ENCODE measurements at places on chromosomes 6 and 20.
A peak's percentile ranks its signal among the peaks of the same experiment; 100 is the strongest.

DNA sequence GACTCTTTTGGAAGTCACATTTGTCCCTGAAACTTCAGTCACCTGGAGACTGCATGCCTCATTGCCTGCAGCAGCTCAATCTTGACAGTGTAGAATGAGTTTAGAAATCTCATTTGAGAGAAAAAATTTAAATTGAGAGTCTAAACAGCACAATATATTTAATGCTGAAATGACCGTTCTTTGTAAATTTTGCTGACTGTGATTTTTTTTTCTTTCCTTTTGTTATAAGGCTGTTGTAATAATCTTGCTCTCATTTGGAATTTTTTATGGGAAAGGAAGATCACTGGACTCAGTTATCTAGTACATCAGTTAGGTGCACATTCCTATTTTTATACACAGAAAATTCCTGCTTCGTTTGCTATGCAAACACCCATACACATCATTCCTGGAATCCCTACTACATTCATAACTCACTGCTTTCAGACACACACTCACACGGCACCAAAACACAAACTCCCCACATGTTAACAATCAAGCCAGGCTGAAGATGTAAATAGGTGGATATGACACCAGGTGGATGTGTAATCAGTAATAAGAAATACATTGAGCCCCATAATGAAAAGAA lies 43.8 kb downstream of the PTCHD4 start:
- no peak for DNase-seq

GRCh38 chr6:43181942-43182860 lies at the start of gene CUL9:
Gene CUL9, plus strand, starts transcription at chr6:43182196. Its CDS starts 2,115 bp downstream, at chr6:43184311.
- peak; percentile 93 for DNase-seq

DNA sequence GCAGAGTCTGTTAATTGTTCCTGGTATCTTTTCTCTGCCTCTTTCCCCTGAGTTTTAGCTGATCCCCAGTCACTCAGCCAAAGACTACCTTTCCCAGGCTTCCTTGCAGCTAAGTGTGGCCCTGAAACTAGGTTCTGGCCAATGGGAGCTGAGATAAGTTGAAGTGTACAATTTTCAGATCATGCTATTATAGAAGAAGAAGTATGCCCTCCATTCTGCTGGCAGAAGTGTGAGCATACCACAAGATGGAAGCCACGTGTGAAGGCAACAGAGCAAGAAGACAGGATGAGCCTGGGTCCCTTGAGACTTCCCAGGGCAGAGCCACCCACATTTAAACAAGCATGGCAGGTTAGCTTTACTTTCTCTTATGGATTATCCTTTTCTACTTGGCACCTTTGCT lies 273.2 kb downstream of the HIVEP2 start:
- no peak for DNase-seq

DNA sequence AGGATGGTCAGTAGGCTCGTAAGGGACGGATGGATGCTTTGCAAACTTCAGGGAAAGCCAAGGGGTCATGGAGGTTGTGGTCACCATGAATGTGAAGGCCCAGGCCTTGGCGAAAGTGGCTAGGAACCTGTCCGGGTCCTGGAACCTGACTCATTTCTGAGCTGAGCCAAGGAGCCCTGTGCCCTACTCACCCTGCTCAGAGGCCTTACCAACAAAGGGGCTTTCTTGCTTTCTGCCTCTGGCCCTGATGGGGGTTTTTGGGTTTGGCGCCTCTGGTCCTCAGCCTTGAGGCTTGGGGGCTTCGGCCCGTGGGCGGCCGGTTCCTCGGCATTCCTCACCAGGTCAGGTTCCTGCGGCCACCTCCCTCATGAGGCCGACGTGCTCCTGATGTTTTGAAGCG lies 155.1 kb downstream of the DTNBP1 start:
- DNase-seq = no peak

DNA sequence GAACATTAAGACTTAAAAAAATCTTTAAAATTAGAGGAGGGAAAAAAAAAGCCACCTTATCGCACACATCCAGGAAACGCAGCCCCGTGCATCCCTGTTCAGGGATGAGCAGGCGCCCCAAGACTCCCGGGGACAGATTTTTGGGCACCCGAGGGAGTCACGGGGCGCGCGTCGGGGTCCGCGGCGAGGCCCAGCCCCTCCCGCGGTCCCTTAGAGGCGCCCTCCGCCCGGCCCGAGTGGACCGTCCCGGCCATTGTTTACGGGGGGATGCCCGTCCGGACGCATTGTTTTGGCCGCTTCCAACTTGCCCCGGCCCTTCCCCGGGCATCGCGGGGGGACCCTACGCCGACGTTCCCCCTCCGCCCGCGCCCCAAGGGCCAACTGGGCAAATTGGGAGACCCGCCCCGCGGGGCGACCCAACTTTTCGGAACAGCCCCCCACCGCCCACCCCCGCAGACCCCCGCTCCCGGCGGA lies 610 bp downstream of the ZNF217 start:
- DNase-seq = peak; percentile 59

DNA sequence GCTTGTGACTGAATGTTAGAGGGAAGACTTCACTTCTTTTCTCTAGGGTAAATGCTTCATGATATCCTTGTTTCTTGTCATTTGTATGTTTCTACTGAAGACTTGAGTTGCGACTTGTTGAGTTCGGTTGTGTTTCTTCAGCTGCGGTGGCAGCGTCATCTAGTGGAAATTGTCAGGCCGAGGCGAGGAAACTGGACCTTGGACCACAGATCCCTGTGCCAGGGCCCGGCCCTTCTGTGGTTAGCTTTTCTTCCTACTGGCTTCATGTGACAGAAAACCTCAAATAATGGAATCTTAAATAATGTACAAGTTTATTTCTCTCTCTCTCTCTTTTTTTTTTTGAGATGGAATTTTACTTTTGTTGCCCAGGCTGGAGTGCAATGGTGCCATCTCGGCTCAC lies 12.4 kb downstream of the MTHFD1L start:
- DNase-seq = no peak

- DNase-seq = no peak
Observed at GRCh38 chr6:113178349-113178748, 678.8 kb upstream of the MARCKS start.

GRCh38 chr6:131651782-131652181 lies 14.7 kb downstream of the ENPP3 start:
- no peak for DNase-seq

DNA sequence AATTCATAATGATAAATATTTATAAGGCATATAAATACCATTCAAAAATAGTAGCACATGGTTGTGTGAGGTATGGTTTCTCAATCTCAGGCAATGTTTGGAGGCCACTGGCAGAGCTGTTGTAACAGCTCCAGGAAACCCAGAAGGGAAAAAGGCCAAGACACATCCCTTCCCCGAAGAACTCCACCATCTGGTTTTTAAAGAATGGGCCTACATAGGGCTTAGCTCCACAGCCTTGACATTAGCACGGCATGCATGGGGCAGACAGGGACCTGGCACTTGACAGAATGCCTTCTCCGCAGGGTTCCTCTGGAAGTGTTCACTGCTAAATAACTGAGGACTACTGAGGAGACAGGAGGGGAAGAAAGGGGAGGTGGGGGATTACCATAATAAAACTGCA lies 16.1 kb upstream of the FOXO3 start:
- DNase-seq = no peak

DNA sequence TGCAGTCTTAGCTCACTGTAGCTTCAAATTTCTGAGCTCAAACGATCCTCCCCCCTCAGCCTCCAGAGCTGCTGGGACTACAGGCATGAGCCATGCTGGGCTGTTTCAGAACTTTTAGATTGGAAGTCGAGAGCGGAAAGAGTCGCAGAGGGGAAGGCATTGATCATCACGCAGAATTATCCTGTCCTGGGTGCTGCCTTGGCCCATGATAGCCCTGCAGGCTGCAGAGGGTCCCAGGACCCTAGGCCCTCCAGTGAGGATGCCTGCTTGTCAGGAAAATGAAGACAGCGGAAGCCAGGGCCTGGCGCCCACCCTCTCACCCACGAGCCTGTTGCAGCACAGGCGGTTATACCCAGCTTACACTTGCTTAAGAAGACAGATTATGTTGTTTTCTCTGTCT lies 9.1 kb downstream of the TMEM181 start:
- no peak for DNase-seq

GRCh38 chr20:32189691-32190615 lies 17.6 kb downstream of the PLAGL2 start:
- peak; percentile 68 for DNase-seq

DNA sequence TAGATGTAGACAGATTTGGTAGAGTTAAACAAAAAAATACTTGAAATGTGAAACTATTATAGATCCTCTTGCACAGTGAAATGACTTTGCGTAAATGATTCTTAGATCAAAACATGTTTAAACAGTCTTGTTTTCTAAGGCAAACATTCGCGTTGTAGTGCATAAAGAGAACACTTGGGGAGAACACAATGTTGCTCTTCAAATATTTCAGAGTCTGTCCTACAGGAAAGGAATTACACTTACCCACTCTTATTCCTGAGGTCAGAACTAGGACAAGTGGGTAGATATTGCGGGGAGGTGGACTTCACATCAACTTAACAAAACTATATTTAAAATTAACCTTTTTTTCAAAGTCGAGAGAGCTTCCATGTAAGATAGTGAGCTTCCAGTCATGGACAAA lies 183.5 kb upstream of the PCSK2 start:
- DNase-seq = no peak

- no peak for DNase-seq
Observed at GRCh38 chr20:14142171-14142570, 146.9 kb downstream of the MACROD2 start.

GRCh38 chr6:92568541-92568940 lies 850.8 kb downstream of the EPHA7 start:
- no peak for DNase-seq

DNA sequence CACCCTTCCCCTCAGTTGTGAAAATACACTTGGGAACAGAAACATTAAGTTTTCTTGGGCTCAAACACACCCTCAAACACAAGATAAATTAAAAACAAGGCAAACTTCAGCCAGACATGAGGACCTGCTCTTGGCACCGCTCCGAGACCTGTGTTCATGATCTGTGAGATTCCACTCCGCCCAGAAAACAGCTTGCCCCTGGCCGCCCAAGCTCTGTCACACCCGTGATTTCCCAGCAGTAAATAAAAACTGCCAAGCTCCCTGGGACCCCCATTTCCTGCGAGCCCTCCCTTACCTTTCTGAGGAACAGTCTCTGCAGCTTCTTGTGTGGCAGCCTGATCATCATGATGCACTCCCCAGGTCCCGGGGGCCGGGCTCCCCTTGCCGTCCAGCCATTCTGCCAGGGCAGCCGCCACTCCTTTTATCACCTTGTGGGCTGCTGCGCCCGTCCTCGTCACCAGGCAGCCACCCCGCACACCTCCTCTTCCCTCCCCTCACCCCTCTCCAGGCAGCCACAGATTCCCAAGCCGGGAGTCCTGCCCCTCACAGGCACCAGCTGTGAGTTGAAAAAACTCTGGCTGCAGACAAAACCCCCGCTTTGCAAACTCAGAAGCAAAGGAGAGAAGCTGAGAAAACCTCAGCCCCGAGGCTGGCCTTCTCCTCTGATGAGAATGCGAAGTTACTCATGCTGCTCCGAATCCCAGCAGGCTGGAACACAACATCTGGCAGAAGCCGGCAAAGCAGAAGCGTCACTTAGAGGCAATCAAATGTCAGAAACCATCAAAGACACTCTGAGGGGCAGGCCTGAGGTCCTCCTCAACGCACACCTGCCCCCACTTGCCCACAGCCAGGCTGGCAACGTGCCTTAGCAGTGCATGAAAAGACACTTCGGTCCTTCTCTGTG lies 130.4 kb upstream of the RPS6KA2 start:
- DNase-seq = no peak

GRCh38 chr6:30963641-30964040 lies 19.9 kb upstream of the MUC21 start:
- DNase-seq = no peak

GRCh38 chr6:299104-299980 lies 7.1 kb downstream of the DUSP22 start:
- DNase-seq = no peak

GRCh38 chr20:33475381-33476152 lies 14.3 kb upstream of the CBFA2T2 start:
- DNase-seq = no peak

GRCh38 chr20:10670501-10671220 lies 3.1 kb downstream of the JAG1 start:
- no peak for DNase-seq

DNA sequence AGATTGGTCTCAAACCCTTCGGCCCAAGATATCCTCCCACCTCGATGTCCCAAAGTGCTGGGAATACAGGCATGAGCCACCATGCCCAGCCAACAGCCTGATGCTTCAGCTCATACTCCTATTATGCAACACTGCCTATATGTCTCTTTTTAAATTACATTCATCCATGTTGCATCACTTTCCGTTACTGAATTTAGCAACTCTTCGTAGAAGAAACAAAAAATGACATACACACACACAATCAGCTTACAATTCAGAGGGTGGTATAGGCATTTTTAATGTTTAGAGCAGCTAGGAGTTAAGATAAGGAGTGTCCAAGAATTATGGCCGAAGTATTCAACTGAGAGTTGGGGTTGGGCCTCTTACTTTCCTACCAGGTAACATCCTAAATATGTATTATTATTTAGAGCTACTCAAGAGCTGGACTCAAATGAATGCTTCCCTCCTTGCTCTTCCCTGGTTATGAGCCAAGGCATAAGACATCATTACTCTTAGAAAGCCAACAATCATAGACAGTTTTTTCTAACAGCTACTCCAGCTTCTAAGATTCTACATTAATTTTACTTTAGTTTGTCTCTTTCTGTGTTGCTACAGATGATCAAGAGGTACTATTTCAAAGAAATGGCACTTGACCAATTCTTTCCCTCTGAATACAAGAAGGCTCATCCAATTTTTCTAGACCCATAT lies 62.0 kb upstream of the BMP5 start:
- no peak for DNase-seq

GRCh38 chr6:54784011-54784410 lies 62.6 kb upstream of the FAM83B start:
- DNase-seq = no peak

DNA sequence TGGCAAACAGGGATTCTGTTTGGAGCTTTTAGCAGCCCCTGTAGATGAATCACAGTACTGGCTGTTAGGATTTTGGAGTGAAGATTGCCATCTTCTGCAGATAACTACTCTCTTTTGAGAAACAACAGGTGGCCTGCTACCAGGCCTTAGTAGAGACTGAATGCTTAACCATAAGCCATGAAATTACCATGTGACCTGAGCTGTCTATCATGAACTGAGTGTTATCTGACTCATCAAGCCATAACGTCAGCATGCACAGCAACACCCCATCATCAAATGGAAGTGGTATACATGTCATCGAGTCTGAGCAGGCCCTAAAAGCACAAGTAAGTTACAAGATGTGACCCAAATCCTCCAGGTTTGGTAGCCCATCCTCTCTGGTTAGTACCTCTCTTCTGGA lies 132.6 kb downstream of the GPR63 start:
- DNase-seq = no peak

DNA sequence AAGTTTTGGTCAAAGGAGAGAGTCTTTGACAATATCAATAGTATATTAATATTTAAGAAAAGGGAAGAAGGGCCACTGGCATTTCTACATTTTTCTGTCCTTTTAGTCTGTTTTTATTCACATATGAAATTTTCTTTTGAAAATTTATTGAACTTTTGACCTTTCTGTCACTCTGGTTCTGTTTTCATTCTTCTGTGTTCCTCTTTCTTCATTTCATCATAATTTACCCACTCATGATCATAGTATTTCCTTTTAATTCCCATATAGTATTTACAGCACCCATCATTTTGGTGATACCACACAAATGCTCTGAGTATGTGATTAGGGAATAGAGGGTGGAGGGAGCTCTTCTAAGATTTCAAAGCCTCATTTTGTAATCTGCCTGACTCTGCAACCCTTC lies 142.8 kb downstream of the GJA1 start:
- DNase-seq = no peak

- DNase-seq = no peak
Observed at GRCh38 chr6:20632696-20633095, 98.4 kb downstream of the CDKAL1 start.

All from left ventricle myocardium superior (tissue), 1 donor.